ENCODE measurements at places on chromosomes 3 and 15.

GRCh38 chr15:82966671-82967071 is 14.2 kb upstream of the HOMER2 start:
- DNase-seq = peak; percentile 61

DNA sequence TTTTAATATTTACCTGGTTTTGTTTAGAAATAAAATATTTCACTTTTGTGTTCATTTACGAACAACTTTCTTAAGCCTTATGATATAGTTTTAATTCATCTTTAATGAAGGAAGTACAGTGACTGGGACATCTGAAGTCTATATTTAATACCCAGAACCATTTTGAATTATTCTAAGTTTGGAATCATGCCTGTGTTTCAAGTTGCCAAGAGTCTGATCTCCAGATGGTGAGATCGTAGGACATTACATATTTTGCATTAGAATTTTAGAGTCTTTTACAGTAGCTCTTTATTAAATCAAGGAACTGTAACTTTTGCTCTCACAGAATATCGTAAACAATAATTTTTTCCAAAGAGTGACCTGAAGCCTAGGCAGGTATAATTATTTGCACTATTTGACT is 420.7 kb downstream of the SI start:
- no peak for DNase-seq

- no peak for DNase-seq
Measured at GRCh38 chr3:14614189-14614588, 37.4 kb upstream of the CCDC174 start.

- no peak for DNase-seq
Measured at GRCh38 chr15:51348688-51349087, 7.2 kb downstream of the GLDN start.

DNA sequence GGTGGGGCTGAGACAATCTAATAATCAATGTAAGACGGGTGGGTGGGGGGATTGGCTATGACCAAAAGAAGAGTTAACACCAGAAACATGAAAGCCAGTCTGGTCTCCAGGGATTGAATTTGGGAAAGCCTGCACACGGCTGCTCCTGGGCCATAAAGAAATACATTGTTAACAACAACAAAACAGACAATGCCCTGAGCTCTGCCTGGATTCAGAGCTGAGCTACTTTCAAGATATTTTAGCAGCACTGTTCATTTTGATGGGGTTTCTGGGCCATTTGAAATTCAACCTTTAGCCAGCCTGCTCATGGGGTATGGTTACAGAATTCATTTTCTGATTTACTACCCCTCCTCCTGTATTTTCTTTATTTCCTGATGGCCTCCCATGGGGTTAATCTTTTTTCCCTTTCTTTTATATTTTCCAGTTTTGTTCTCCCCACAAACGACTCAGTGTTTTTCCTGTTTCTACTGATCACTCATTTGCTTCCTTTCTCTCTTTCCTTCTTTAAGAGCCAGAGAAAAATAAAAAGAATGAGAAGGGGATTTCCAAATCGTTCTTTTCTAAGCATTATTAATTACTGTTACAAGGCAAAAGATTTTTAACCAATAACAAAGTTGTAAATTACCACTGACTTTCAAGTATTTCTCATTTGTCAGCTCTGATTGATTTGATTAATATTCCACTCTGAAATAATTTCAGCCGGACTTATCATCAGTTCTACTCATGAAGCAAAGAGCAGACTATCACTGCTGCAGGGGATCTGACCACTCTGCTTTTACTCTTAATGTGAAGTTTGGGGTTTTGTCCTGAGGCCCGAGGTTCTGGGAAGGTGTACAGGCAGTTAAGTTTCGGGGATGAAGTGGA is 19.6 kb downstream of the NR2F2 start:
- DNase-seq = no peak

All from activated CD4-positive, alpha-beta memory T cell treated with anti-CD3 and anti-CD28 coated beads for 36 hours (primary cell).